T47D (cell line): ENCODE measurements at places on chromosomes 11 and 22.

DNA sequence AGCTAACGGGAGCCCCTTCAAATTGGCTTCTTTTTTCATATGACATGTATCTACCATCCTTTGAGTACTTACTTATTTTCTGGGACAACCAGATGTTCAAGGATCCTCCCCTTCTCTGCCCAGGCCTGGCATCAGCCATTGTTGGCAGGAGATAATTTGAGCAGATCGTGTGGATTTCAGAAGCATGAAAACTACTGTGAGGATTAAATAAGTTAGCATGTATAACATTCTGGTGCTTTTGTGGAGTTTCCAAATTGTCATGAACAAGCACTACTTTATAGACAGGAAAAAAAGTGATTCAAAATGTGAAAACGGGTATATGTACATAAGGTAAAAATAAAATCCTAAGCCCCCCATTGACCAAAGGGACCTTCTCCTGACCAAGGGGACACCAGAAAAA, 2.1 kb upstream of the NADSYN1 start:
- no peak for DNase-seq

DNA sequence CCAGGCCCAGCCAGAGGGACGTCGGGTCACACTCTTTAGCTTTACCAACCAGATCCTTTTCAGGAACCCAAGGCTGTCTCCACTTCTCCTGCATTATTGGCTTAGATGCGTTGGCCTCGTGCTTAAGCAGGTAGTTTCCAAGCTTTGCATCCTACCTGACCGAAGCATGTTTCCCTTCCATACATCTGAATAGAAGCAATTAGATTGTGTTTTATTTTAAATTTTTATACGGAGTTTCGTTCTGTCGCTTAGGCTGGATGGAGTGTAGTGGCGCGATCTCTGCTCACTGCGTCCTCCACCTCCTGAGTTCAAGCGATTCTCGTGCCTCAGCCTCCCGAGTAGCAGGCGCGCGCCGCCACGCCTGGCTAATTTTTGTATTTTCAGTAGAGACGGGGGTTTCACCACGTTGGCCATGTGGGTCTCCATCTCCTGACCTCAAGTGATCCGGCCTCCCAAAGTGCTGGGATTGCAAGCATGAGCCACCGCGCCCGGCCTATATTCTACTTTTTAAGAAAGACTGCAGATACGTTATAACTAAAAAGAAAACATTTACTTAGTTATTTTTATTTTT, 677 bp downstream of the DYNC2H1 start:
- DNase-seq = no peak

GRCh38 chr22:20427945-20428417, 9.6 kb downstream of the SCARF2 start:
- DNase-seq = no peak

DNA sequence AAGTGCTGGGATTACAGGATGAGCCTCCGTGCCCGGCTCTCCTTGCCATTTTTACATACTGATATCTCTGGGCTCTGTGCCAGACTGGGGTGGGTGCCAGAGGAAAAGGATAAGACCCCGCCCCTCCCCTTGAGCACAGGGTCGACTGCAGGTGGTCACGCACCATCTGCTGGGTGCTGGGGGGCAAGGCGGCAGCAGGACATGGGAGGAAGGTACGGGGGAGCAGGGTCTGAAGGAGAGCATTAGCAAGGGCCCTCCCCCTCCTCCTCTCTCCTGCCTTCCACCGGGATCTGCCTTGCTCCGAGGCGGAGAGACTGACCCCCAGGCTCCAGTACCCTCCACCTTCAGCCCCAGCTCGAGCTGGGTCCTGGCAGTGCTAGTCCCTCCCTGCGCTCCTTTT, 9.7 kb upstream of the PGA3 start:
- no peak for DNase-seq

GRCh38 chr11:69765498-69765995, 9.6 kb downstream of the FGF4 start:
- DNase-seq = no peak

- DNase-seq = no peak
Measured at GRCh38 chr22:45033136-45033535, 23.3 kb upstream of the PHF21B start.

DNA sequence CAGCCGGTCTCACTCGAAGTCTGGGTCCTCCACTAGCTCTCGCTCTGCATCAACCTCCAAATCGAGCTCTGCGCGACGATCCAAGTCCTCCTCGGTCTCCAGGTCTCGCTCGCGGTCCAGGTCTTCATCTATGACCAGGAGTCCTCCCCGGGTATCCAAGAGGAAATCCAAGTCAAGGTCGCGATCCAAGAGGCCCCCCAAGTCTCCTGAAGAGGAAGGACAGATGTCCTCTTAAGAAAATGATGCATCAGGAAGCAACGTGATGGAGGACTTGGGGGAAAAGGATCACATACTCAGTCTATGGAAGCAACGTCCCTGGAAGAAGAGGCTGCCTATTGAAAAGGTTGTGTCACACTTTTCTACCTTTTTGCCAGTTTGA, 1.1 kb downstream of the SRSF8 start:
- no peak for DNase-seq

DNA sequence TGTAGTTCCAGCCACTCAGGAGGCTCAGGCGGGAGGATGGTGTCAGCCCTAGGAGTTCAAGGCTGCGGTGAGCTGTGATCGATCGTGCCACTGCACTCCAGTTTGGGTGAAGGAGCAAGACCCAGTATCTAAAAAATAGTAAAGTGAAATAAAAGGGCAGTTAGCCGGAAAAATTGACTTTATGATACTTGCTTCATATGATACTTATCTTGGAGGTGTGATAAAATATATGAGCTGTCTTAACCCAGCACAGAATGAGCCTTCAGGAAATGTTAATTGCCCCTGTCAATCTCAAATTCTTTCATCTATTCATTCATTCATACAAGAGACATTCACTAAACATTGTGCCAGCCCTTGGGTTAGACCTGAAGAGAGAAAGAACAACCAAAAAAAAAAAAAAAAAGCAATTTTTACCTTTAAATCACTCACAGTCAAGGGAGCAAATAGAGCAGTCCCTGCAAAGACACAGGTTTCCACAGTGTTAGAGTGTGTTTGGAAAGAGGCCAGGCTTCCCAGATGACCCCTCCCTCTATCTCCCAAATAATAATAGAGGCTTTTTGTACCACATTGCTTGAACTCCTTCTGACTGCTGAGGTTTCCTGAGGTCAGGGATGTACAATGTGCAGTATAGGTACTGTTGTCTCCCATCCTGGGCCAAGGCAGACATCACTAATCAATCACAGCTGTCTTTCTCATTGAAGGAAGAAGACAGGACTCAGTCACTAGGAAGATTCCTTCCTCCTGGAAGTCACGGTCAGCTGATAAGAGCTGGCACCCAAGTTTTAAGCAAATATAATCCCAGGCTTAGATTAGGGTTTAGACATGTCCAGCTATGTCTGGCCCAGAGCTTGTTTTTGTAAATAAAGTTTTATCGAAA, 454.6 kb downstream of the MIAT start:
- DNase-seq = no peak

- DNase-seq = no peak
Measured at GRCh38 chr11:84514436-84514835, 1112.7 kb downstream of the DLG2 start.

GRCh38 chr22:41048791-41049717, 43.3 kb upstream of the EP300 start:
- peak; percentile 78 for DNase-seq

GRCh38 chr22:48207919-48208535, 1445.6 kb downstream of the TBC1D22A start:
- DNase-seq = no peak

DNA sequence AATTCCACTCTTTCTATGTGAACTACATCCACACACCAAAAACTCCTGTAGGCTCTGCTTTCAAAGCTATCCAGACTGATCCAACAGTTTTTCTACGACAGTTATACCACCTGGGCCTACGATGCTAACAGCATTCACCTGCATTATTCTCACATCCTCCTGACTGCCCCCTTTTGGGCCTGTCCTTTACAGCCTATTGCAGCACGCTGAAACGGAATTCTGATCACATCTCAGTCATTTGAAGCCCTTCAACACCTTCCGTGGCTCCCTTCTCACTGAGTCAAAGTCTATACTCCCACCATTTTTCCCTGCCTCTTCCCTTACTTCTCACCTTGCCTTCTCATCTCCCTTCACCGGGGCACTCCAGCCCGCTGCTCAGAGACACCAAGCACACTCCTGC, 791.3 kb upstream of the KIRREL3 start:
- no peak for DNase-seq

DNA sequence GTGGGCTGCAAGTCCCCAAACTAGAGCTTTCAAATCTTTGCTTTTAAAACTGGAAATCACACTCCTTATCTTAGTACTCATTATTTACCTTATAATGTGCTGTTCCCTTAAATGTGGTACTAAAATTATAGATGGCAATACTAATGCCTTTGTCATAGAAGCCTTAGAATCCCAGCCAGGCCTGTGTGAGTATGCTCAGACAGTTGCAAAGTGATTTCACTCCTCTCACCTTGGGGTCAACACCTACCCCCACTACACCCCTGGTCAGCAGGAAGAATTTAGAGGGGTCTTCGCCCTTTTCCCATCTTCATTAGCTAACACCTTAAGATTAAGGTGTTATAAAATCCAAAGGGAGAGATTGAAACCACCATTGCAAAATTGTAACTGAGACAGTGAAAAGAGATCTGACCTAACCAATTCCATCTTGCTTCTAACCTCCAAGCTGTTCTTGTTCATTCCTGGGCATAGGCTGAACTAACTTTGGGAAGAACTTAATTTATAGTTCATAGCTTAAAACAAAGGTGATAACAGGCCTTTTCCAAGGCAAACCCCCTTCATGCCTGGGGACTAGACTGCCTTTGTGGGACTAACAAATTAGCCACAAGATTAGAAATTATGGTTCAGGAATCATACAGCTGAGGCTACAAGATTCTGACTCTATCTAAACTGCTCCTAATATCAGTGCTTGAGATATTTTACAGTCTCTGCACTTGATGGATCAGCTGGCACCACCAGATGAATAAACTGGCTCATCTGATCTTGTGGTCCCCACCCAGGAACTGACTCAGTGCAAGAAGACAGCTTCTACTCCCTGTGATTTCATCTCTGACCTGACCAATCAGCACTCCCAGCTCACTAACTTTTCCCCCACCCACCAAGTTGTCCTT, 10.4 kb upstream of the MRPL17 start:
- no peak for DNase-seq

GRCh38 chr11:128701086-128701485, 7.2 kb downstream of the FLI1 start:
- DNase-seq = no peak

GRCh38 chr22:44075670-44076069, 51.6 kb downstream of the PARVB start:
- no peak for DNase-seq

GRCh38 chr11:133832991-133833897, 12.1 kb downstream of the SPATA19 start:
- DNase-seq = no peak
